ENCODE measurements at places on chromosomes 11 and 22.

GRCh38 chr11:65288706-65289536 lies 25.7 kb upstream of the CDC42EP2 start:
- no peak for DNase-seq

DNA sequence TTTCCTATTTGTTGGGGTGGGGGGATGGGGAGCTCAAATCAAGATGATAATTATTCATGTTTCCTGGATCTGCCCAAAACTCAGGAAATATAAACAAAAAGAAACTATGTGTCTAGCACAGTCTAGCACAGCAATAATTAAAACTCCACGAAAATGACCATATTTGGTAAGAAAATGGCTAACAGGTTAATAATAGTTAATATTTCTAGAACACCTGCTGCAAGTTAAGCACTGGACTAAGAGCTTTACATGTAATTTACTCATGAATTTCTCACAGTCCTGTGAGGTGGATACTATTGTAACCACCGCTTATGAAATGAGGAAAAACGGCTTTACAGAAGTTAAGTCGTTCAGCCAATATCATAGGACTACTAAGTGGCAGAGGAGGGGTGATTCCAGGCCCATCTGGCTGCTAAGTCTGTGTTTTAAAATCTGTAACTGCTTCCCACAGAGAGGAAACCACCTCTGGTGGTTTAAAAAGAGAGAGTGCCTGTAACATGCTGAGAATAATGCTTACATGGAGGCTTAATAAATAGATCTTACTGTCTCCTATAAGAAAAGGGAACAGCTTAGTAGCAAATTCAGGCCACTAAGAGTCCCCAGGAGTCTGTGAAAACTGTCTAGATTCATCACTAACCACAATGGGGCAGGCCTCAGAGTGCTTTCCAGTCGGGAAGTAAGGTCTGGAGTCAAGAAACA lies 11.0 kb upstream of the AMOTL1 start:
- no peak for DNase-seq

GRCh38 chr11:22169833-22170232 lies 23.1 kb upstream of the ANO5 start:
- peak; percentile 60 for DNase-seq

GRCh38 chr11:79129702-79130101 lies 311.1 kb downstream of the TENM4 start:
- no peak for DNase-seq

- no peak for DNase-seq
Measured at GRCh38 chr22:44219101-44219870, 38.6 kb downstream of the PARVG start.

Measured in DMS53 (cell line).